ENCODE measurements at places on chromosomes 3 and 15. TPM values are rescaled to one million over a fixed set of nuclear protein-coding genes. Genes with fewer than 3 reads are reported as not detected.

LEO1 gene
- total RNA-seq: 12.6 TPM

SLC2A2 gene
- total RNA-seq: not detected

GRCh38 chr3:70179111-70179510, 133.3 kb downstream of the MDFIC2 start:
- DNase-seq: no peak
- H3K36me3 ChIP-seq: no peaks in the 10 kb centered on the region
- no peak overlapping the region for H3K4me3 ChIP-seq
- H3K27ac ChIP-seq: no peak overlapping the region
- H3K4me1 ChIP-seq: no peaks in the 10 kb centered on the region
- H3K27me3 ChIP-seq: no peaks in the 10 kb centered on the region

- no peaks in the 10 kb centered on the region for H3K27me3 ChIP-seq
- DNase-seq: no peak
- peaks cover 29% of the 10 kb centered on the region for H3K4me1 ChIP-seq
Observed at GRCh38 chr3:119585208-119585607, 5.9 kb downstream of the ADPRH start.

DNA sequence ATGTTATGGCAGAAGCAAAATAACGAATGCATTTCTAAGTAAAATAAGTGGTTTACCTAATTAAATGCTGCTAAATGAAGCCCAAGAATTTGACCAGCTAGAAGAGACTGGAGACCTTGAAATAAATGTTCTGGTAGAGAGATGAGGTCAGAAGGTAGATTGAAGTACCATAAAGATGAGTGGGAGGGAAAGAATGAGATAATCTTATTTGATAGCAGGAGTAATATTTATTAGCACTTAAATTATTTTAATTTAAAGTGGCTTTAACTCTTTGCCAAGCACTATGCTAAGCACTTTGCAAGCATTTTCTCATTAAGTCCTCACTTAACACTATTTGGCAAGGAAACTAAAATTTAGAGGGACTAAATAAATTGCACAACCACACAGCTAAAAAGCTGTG, 314.9 kb upstream of the CCDC54 start:
- H3K27ac ChIP-seq: no peak overlapping the region
- no peak overlapping the region for H3K4me3 ChIP-seq
- H3K27me3 ChIP-seq: no peaks in the 10 kb centered on the region
- peaks cover 19% of the 10 kb centered on the region for H3K4me1 ChIP-seq
- H3K36me3 ChIP-seq: no peaks in the 10 kb centered on the region
